ENCODE measurements at places on chromosomes 4 and X.

GRCh38 chrX:116204932-116205331, 34.4 kb downstream of the AGTR2 start:
- no peak for DNase-seq

GRCh38 chr4:158008551-158009218, 164.1 kb downstream of the GASK1B start:
- no peak for DNase-seq

DNA sequence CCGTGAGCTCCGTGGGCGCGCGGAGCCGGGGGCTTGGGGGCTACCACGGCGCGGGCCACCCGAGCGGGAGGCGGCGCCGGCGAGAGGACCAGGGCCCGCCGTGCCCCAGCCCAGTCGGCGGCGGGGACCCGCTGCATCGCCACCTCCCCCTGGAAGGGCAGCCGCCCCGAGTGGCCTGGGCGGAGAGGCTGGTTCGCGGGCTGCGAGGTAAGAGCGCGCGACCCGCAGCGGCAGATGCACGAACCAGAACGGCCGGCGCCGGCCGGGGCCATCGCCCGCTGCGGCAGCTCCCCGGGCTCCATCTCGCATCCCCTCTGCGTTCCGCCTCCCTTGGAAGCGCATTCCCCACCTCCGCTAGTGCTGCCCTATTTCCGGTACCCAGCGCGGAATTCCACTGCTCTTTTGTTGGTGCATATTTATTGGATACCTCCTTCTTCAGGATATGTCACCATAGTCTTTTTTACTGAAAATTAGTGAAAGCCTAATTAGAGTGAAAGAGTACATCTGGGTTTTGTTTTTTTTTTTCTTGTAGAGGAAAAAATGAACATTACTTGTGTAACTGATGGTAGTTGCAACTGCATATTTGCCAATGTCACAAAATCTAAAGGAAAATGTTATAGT, 797 bp downstream of the PKD2 start:
- DNase-seq = no peak

DNA sequence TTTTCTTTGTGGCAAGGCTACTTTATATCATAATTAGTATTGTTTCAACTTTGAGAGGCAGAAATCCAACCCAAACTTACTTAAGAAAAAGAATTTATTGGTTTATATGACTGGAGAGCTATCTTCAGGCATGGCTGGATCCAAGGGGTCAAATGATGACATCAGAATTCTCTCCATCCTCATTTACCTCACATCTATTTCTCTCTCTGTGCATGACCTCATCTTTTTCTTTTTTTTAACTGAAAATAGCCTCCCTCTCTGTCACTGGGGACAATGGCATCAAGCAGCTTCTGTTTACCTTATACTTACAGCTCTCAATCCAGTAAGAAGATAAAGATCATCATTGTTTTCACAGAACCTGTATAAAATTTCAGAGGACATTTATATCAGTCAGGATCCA, 12.0 kb upstream of the EXOC1L start:
- DNase-seq = no peak

DNA sequence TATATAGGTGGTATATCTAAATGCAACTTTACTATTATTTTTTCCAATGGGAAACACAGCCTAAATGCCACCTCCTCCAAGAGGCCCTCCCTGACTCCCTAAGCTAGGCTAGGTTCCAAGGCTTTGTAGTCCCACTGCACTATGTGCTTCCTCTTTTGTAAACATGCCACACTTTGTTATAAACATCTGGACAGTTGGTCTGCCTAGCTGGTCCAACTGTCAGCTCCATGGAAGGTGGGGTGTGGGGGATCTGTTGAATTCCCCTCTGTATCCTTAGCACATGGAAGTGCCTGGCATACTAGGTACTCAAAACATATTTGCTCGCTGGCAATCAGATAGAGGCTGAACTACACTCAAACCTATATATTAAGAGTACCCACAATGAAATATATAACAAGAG, 63.4 kb downstream of the SLC9A7 start:
- no peak for DNase-seq

DNA sequence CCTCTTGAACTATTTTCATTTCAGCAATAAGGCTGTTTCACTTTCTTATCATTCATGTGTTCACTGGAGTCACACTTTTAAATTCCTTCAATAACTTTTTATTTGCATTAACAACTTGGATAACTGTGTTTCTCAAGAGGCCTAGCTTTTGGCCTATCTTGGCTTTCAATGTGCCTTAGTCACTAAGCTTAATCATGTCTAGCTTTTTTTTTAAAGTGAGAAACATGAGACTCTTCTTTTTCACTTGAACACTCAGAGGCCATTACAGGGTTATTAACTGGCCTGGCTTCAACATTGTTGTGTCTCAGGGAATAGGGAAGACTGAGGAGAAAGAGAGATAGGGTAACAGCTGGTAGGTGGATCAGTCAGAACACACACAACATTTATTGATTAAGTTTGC, 64.0 kb upstream of the VCX2 start:
- no peak for DNase-seq

DNA sequence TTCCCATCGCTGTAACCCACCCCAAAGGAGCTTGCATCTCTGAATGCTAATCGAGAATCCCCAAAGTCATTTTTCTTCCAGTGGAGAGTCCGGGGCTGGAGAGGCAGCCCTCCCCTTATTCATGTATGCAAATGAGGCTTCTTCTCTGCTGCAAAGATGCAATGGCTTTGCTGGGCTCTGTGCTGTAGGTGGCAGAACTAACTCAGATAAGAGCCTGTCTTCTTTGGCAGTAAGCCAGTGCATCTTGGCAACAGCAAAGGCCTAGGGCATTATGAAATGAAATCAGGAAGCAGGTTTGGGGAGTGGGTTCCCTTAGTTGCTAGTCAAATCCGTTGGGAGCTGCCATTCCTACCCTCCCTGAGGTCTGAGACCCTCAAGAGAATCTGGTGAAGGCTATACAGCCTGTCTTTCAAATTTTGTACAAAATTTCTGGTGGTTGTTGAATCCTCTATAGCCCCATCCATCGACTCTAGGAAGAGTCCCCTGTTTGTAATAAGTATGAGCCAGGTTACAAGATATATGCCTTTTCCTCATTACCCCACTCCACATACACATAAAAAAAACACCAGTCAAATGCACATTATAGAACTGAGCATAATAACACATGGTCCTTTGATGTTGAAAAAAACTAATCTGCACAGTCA, 290.6 kb upstream of the TAPT1 start:
- no peak for DNase-seq

GRCh38 chr4:74449571-74450297, 4.8 kb downstream of the AREG start:
- DNase-seq = no peak

DNA sequence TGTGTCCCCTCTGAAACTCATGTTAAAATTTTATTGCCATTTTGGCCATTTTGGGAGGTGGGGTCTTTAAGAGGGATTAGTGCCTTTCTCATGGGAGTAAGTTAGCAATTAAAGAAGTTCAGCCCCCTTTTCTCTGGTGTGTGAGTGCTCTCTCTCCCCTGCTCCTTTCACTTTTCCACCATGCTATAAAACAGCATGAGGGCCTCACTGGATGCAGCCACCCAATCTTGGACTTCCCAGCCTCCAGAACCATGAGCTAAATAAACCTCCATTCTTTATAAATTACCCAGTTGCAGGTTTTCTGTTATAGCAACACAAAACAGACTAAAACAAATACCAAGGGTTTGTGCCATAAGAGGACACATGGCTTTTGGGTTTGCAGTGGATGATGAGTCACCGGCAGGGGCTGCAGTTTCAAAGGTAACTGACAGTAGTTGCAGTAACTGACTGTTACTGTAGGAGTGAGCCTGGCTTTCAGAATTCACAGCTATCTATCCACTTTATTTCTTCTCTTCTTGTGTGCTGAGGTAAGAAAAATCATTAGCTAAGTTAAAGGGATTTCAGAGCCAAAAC, 121.5 kb downstream of the PPEF1 start:
- no peak for DNase-seq

GRCh38 chr4:109166126-109166525, 136.3 kb downstream of the COL25A1 start:
- DNase-seq = no peak

DNA sequence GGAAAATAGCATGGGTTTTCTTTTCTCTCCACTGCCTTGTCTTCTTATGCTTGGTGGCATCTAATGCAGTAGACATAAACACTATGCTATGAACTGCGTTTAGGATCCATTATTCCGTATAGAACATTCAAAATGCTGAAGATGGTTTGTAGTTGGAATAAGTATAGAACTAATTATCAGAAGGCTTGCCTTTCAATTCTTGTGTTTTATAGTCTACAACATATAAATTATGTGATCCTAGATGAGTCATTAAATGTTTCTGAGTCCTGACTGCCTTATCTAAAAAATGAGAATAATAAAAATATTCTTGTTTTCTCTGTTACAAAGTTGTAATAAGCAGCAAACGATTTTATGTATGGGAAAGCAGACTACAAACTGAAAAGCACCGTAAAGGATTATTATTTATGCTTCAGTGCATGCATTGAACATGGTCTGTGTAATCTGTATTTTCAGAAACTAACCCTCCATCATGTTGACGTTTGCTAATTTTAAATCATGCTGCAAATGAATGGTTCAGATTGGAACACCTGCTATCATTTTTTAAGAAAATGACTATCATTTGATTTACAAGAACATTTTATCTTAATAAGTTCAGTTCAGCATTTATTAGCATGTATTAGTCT, 335.9 kb upstream of the AADAT start:
- DNase-seq = no peak
